ENCODE measurements at places on chromosomes 4 and X. TPM values are rescaled to one million over a fixed set of nuclear protein-coding genes. Genes with fewer than 3 reads are reported as not detected.

EDA gene
- 9.2 TPM for total RNA-seq

RPL36A gene
- 1,408 TPM for total RNA-seq

DHRSX gene
- 20.3 TPM for total RNA-seq

GRCh38 chr4:115154826-115155225, 41.4 kb upstream of the NDST4 start:
- DNase-seq = no peak

- no peak for DNase-seq
Measured at GRCh38 chr4:38138363-38138762, 178.2 kb downstream of the PTTG2 start.

DNA sequence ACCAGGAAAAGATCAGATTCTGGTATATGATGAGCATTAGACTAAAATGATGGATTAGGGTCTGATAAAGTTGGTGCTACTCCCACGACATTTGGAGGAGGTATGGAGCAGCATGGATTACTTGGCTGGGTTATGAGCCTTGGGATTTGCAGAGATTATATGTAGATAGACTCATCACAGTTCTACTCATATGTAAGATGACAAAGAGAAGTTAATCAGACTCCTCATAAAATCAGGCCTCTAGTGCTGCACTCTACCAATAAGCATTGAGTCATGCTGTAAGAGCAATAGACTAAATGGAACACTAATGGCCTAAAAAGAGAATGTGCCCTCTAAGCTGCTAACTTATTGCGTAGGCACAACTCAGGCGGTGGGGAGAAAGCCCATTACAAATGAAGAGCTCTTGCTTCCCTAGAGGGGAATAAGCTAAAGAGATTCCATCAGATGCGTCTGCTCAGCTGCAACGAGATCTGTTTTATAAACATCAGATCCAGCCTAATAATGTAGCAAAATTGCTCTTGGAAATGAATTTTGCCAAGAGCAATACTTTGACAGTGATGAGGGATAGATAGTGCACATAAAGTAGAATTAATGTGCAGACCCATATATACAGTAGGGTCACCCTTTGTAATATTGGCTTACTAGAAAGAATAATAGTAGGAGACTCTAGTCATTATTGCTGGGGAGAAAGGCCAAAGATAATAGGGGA, 17.5 kb downstream of the LIAS start:
- DNase-seq = no peak

GRCh38 chr4:82994834-82995233, 15.8 kb downstream of the LIN54 start:
- no peak for DNase-seq

DNA sequence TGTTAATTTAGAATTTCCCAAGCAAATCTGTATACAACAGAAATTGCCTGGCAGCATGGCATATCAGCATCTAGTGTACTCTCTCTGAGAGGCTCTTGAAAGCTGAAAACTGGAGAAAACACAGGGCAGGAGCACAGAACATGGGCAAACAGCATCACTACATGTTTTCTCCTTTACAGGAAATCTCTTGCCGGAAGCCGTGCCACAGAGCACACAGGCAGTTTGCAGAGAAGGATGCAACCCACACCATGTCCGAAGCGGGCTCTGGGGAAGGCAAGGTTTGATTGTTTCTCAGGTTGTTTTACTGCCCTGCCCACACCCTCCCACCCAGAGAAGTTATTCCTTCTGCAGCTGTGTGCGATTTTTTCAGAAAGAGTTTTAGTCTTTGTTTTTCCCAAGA, 41.1 kb upstream of the FAM9C start:
- DNase-seq = no peak

Measured in tibial nerve (tissue), 4 donors.